ENCODE measurements at places on chromosomes 1 and 21. TPM values are rescaled to one million over a fixed set of nuclear protein-coding genes. Genes with fewer than 3 reads are reported as not detected.

- no peak overlapping the region for H3K4me3 ChIP-seq
- no peaks in the 10 kb centered on the region for H3K4me1 ChIP-seq
- no peaks in the 10 kb centered on the region for H3K36me3 ChIP-seq
- H3K27ac ChIP-seq, result no peak overlapping the region
Measured at GRCh38 chr1:240667351-240667750, 55.4 kb upstream of the GREM2 start.

DNA sequence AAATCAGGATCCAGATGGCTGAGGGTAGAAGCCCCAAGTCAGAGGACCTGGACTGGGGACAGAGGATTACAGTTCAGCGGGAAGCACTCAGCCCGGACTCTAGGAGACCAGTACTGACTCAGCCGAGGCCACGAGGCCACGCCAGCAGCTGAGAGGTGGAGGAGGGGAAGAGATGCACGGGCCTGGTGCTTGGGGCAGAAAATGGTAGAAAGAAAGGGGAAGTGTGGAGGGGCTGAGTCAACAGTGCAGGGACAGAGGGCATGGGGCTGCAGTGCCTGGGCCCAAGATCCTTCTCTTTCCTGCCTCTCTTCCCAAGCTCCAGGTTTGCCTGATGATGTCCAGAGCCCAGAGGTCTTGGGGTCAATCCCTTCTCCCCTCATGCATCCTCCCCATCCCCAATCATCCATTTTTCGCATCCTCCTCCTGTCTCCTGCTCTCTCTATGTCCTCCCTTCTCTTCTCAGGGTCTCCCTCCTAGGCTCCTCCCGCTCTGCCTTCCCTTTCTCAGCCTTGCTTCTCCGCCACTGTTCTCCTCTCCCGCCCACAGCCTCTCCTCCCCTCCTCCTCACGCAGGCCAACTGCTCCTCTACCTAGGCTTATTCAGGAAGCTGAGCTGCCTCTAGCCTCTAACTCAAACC lies 7.7 kb downstream of the ARHGEF2 start:
- no peak overlapping the region for H3K4me3 ChIP-seq
- no peaks in the 10 kb centered on the region for H3K36me3 ChIP-seq
- peak; percentile 66 for DNase-seq
- H3K27me3 ChIP-seq, result no peaks in the 10 kb centered on the region

DNA sequence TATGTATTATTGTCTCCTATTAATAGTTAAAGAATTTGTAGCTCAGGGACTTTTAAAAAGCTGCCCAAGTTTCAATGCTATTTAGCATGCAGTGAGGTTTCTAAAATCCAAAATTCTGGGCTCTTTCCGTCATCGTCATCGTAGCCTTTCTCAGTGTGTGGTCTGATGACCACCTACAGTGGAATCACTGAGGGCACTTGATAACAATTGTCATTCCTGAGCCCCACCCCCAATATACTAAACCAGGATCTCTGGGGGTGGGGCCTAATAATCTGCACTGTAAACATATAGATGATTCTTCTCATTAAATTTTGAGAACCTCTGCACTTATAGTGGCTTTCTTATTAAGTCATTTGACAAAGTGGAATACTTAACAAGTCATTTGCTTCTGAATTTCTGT lies 674.8 kb downstream of the PLPP3 start:
- H3K4me3 ChIP-seq, result no peak overlapping the region
- no peaks in the 10 kb centered on the region for H3K27me3 ChIP-seq
- no peak overlapping the region for H3K27ac ChIP-seq
- DNase-seq, result no peak
- H3K4me1 ChIP-seq, result no peaks in the 10 kb centered on the region
- H3K36me3 ChIP-seq, result no peaks in the 10 kb centered on the region

GRCh38 chr1:15336866-15337265 lies 72.8 kb upstream of the EFHD2 start:
- peak overlapping the region; percentile 46 for H3K27ac ChIP-seq
- H3K36me3 ChIP-seq, result no peaks in the 10 kb centered on the region
- no peaks in the 10 kb centered on the region for H3K4me1 ChIP-seq
- DNase-seq, result no peak

GRCh38 chr1:212977781-212978645 lies 27.7 kb downstream of the VASH2 start:
- no peak for DNase-seq
- H3K4me3 ChIP-seq, result no peak overlapping the region
- H3K36me3 ChIP-seq, result no peaks in the 10 kb centered on the region

- H3K27ac ChIP-seq, result no peak overlapping the region
- no peaks in the 10 kb centered on the region for H3K36me3 ChIP-seq
- no peaks in the 10 kb centered on the region for H3K4me1 ChIP-seq
- H3K27me3 ChIP-seq, result no peaks in the 10 kb centered on the region
Measured at GRCh38 chr1:246791303-246791918, 67.2 kb downstream of the SCCPDH start.

- no peak overlapping the region for H3K4me3 ChIP-seq
- DNase-seq, result no peak
- H3K27me3 ChIP-seq, result peaks cover 4% of the 10 kb centered on the region
- no peaks in the 10 kb centered on the region for H3K4me1 ChIP-seq
Measured at GRCh38 chr1:23221107-23221506, 3.8 kb upstream of the HTR1D start.

Gene SPATC1L
- 4.9 TPM for total RNA-seq

Gene LCE2C
- total RNA-seq, result not detected

Gene HAPLN2
- 3.9 TPM for total RNA-seq

Gene CHIA
- total RNA-seq, result 0.14 TPM

Gene AADACL3
- not detected for total RNA-seq

Data from uterus (tissue), 4 donors.